ENCODE measurements at places on chromosomes 3 and 15. TPM values are rescaled to one million over a fixed set of nuclear protein-coding genes. Genes with fewer than 3 reads are reported as not detected.

The WDR72 gene
- polyA plus RNA-seq: not detected

DNA sequence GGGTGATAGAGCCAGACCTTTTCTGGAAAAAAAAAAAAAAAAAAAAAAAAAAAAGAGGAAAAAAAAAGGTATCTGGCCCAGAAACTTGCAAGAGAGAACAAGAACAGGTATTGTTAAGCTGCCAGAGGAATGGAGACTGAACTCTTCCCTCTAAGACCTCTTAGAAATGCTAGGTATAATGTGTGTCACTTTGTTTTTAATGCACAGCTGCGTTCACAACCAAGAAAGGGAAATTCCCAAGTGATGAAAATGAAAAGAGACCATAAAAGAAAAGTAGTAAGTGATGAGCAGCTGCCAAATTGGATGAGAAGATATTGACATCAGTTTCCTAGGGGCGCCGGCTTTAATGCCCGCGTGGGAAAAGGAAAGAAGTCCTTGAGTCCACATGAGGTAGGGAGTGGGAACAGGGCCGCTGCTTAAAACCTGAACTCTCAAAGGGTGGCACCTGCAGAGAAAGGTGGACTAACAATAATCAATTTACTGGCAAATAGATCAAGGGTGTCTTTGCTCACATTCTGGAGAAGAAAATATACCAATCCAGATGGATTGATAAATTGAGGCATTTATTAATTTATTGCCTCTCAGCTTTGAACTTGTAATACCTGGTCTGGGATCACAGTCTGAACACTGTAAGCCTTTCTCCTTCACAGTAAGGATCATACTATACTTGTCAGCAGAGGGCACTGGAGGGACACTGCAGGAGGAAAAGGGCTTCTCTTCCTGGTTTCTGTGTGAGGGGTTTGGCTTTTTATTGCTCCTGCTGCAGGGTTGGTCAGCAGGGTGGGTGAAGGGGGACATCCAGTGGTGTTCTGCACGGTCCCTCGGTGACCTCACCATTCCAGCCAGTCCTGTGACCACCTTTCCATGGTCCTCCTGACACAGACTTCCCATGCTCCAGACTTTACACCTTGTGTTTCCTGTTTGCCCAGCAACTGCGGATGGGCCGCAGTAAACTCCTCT lies 131.6 kb downstream of the AQP9 start:
- no peak for DNase-seq
- no peaks in the 10 kb centered on the region for H3K36me3 ChIP-seq
- no peaks in the 10 kb centered on the region for H3K27me3 ChIP-seq
- peak overlapping the region; percentile 22 for H3K4me3 ChIP-seq
- H3K27ac ChIP-seq: no peak overlapping the region
- H3K4me1 ChIP-seq: no peaks in the 10 kb centered on the region

DNA sequence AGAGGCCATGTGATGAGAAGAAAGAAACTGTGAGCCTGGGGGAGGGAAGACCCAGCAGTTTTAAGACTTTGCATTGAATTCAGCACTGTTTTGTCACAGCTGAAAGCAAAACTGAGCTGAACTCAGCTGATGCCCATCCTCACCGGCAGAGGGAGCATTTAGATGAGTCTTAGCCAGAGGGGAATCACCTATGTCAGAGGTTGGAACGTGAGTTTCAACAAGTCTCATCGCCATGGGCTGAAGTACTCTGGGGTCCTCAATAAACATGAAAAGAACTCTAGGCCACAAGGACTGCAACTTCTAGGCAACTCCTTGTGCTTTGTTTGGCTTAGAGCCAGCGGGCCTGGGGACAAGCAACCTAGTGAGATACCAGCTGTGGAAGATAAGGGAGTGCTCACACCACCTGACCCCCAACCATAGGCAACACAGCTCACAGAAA lies 324.5 kb downstream of the TBL1XR1 start:
- peaks cover 21% of the 10 kb centered on the region for H3K36me3 ChIP-seq
- peak; percentile 38 for DNase-seq

DNA sequence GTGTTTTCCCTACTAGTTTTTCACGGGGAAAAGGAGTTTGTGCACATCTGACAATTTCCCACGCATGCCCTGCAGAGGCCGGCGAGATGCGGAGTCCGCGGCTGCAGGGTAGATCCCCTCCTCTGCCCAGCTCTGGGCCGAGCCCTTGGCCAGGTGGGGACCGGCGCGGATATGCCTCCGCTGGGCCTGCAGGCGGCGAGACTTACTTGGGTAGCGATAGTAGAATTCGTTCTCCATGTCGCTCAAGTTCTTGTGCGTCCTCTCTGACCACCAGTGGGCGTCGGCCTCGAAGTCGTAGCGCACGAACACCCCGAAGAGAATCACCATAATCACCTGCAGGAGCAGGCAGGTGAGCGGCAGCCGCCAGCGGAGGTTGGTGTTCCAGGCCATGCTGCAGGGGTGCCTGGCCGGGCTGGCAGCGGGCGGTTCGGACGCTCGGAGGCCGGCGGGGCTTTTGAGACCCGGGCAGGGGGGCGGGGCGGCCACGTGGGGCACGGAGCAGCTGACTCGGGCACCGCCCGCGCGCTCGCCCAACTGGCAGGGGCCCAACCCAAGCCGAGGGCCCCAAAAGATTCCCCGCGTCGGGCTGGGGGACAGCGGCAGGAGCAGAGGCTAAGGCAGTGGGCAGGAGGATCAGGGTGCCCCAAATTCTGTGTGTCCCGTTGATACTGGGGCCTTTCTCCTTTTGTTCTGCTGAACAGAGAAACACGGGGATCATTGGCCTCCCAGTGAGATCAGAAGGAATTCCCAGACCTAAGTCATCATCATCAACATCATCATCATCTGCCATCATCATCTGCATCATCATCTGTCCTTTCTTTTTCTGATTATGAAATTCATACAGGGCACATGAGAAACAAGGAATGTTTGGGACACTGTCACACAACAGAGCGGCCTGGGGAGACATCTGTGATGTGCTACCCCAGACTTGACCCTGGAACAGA lies at the start of gene RHCG:
Gene RHCG (minus strand): TSS at position 429 of the 944 bp plus-strand sequence. CDS start 39 bp downstream, at position 390.
- no peak within 1 kb of the TSS for H3K4me3 ChIP-seq
- peaks cover under 1% of the 10 kb centered on the region for H3K36me3 ChIP-seq
- no peak within 1 kb of the TSS for H3K27ac ChIP-seq
- H3K4me1 ChIP-seq: peaks cover 11% of the 10 kb centered on the region
- H3K27me3 ChIP-seq: peaks cover 72% of the 10 kb centered on the region

The TRPM1 gene
- polyA plus RNA-seq: 0.08 TPM

The SLC2A2 gene
- not detected for polyA plus RNA-seq

DNA sequence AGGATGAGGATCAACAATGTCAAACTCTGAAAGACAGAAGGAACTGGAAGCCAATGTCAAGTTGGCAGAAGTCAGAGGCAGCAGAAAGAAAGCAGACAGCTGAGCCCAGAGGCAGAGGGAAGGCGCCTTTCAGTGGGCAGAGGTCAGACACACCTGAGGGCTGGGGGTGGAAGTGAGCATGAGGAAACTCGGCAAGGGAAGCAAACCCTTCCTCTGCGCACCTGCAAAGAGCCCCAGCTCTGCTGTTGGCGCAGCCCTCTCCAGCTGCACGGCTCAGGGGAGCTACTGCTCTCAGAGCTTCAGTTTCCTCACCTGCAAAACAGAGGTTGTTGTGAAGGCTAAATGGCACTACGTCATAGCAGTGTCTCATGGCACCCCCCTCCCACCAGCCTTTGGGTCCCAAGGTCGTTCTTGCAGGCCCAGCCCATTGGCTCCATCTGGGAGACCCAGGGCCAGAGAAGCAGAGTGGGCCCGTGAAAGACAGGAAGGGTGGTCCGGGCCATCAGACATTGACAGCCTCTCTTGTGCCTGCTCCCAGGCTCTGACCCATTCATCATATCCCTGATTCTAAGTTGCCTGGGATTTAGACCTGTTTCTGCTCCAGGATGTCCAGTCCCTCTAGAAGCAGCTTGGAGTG lies 53.3 kb upstream of the SLC6A11 start:
- H3K27ac ChIP-seq: no peak overlapping the region
- H3K4me1 ChIP-seq: no peaks in the 10 kb centered on the region
- H3K36me3 ChIP-seq: no peaks in the 10 kb centered on the region
- DNase-seq: no peak
- peaks cover 15% of the 10 kb centered on the region for H3K27me3 ChIP-seq
- no peak overlapping the region for H3K4me3 ChIP-seq

DNA sequence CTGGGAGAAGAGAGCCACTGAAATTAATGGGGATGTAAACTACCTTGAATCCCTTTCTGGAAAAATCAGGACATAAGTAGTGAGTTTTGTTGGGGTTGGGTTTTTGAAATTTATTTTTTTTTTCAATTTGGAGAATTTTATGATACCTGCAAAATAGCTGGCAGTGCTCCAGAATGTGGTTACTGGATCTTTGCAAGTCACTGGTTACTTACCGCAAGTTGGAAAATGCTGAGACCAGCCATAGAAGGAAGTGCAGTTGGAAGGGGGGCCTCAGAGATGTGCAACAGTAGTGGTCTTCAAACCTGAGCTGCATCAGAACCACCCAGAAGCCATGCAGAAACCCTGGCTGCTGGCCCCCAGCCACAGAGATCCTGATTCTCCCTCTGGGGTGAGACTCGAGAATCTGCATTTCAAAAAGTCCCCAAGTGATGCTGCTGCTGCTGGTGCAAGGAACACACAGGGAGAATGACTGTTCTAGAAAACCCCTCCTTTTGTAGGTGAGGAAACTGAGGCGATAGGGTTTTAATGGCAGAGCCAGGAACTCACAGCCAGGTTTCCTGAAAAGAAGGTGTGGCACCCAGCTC lies 39.7 kb downstream of the SEMA5B start:
- DNase-seq: no peak
- H3K4me3 ChIP-seq: no peak overlapping the region
- H3K27ac ChIP-seq: no peak overlapping the region
- no peaks in the 10 kb centered on the region for H3K36me3 ChIP-seq
- peaks cover 63% of the 10 kb centered on the region for H3K27me3 ChIP-seq

DNA sequence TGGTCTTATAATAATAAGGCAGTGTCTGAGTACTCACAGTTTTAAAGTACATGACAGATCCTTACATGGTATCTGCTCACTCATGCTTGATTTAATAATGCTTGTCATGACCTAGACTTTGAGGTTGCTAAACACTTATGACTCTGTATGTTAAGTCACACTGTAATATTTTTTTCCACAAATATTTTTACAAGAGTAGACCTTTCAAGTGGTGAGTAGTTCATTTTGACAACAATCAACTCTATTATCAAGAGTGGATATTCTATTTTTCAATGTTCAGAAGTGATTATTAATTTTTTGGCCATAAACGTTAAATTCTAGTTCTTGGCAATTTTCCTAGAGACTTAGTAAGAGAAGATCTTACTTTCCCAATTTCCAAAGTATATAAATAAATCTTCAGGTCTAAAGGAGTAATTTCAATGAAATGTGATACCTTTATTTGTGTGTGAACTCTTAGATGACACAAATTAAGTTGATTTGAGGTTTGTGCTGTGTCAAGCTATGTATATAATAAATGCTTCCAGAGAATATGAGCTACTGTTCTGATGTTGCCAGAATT lies 104.5 kb downstream of the NLGN1 start:
- H3K4me3 ChIP-seq: no peak overlapping the region
- DNase-seq: no peak
- H3K4me1 ChIP-seq: no peaks in the 10 kb centered on the region
- H3K27me3 ChIP-seq: no peaks in the 10 kb centered on the region
- H3K36me3 ChIP-seq: no peaks in the 10 kb centered on the region

DNA sequence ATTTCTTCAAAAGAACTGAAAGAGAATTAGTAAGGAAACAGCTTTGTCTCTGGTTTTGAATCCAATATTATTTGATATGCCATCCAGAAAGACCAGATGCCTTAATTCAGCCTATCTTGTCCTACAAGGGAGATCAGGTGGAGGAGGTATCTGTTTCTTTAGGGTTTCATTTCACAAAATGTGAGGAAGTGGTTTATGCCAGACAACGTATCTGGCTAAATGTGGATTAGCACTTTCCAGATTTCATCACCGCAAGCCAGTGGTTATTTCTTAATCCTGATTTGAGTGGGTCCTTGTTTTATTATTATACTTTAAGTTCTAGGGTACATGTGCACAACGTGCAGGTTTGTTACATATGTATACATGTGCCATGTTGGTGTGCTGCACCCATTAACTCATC lies 271.1 kb downstream of the EBLN2 start:
- no peaks in the 10 kb centered on the region for H3K36me3 ChIP-seq
- H3K4me3 ChIP-seq: no peak overlapping the region
- no peaks in the 10 kb centered on the region for H3K27me3 ChIP-seq
- H3K27ac ChIP-seq: no peak overlapping the region

The INKA1 gene
- polyA plus RNA-seq: 15.2 TPM

The CCRL2 gene
- polyA plus RNA-seq: 1.2 TPM

DNA sequence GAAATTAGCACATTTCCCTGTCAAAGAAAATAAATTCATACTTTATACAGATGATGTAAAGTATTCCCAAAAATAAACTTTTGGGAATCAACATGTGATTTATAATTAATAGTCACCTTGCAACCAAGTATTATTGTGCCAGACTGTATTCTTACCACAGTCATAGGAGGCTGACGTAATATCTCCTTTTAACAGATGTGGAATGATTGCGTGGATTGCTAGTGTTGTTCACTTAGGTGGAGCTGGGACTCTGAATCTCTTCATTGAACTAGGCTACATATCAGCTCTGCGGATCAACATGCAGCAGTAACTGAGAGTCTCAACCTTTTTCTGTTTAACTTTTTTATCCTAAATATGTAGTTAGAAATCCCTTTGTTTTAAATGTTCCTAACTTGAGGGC lies 37.2 kb downstream of the PXK start:
- no peak for DNase-seq
- H3K36me3 ChIP-seq: peaks cover 17% of the 10 kb centered on the region
- peaks cover 34% of the 10 kb centered on the region for H3K4me1 ChIP-seq
- no peak overlapping the region for H3K4me3 ChIP-seq
- H3K27ac ChIP-seq: peak overlapping the region; percentile 32
- no peaks in the 10 kb centered on the region for H3K27me3 ChIP-seq

GRCh38 chr3:194051366-194052149 lies 84.4 kb upstream of the HES1 start:
- no peaks in the 10 kb centered on the region for H3K27me3 ChIP-seq
- H3K36me3 ChIP-seq: peaks cover 16% of the 10 kb centered on the region
- no peak overlapping the region for H3K27ac ChIP-seq
- no peak overlapping the region for H3K4me3 ChIP-seq

GRCh38 chr3:127438371-127438770 lies 150.5 kb upstream of the PRR20G start:
- H3K27ac ChIP-seq: no peak overlapping the region
- H3K36me3 ChIP-seq: no peaks in the 10 kb centered on the region
- H3K27me3 ChIP-seq: no peaks in the 10 kb centered on the region
- H3K4me1 ChIP-seq: no peaks in the 10 kb centered on the region
- no peak for DNase-seq

- no peak overlapping the region for H3K4me3 ChIP-seq
- H3K36me3 ChIP-seq: peaks cover 6% of the 10 kb centered on the region
- no peak for DNase-seq
- H3K27ac ChIP-seq: no peak overlapping the region
- H3K4me1 ChIP-seq: no peaks in the 10 kb centered on the region
These were observed 270.0 kb upstream of the TPRG1 start for GRCh38 chr3:188901671-188902287.
